ENCODE measurements at places on chromosomes 1 and 21. TPM values are rescaled to one million over a fixed set of nuclear protein-coding genes. Genes with fewer than 3 reads are reported as not detected.

Gene LIX1L
- 52.8 TPM for total RNA-seq

Gene PYHIN1
- not detected for total RNA-seq

DNA sequence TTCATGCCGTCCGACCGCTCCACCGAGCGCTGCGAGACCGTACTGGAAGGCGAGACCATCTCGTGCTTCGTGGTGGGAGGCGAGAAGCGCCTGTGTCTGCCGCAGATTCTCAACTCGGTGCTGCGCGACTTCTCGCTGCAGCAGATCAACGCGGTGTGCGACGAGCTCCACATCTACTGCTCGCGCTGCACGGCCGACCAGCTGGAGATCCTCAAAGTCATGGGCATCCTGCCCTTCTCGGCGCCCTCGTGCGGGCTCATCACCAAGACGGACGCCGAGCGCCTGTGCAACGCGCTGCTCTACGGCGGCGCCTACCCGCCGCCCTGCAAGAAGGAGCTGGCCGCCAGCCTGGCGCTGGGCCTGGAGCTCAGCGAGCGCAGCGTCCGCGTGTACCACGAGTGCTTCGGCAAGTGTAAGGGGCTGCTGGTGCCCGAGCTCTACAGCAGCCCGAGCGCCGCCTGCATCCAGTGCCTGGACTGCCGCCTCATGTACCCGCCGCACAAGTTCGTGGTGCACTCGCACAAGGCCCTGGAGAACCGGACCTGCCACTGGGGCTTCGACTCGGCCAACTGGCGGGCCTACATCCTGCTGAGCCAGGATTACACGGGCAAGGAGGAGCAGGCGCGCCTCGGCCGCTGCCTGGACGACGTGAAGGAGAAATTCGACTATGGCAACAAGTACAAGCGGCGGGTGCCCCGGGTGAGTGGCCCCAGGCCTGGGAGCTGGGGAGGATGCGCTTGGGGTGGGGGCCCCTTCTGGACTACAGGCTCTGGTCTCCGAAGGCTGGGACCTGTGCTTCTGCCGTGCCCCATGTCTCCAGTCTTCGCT is 1.1 kb downstream of the SKI start:
- peak; percentile 49 for DNase-seq
- peaks cover 4% of the 10 kb centered on the region for H3K27me3 ChIP-seq
- peaks cover 39% of the 10 kb centered on the region for H3K4me1 ChIP-seq

DNA sequence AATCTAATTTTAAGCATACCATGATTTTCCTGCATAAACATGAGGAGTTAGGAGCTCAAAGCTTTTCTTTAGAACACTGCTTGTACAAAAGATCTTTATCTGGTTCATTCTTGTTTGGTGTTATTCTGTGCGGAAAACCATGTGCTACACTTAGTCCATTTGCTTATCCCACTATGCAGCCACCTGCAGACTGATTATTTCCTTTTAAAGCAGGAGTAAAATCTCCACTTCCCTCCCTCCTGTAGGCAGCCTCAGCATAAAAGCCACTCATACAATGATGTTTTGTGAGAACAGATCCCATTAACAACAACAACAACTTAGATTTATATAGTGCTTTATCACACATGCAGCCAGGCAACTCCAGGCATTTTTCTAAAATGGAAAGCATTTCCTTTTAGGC is 355.3 kb upstream of the NEGR1 start:
- H3K4me3 ChIP-seq: no peak overlapping the region
- peaks cover 5% of the 10 kb centered on the region for H3K27me3 ChIP-seq
- H3K27ac ChIP-seq: no peak overlapping the region
- H3K36me3 ChIP-seq: no peaks in the 10 kb centered on the region

- DNase-seq: no peak
- H3K36me3 ChIP-seq: no peaks in the 10 kb centered on the region
- peaks cover 17% of the 10 kb centered on the region for H3K4me1 ChIP-seq
- no peak overlapping the region for H3K27ac ChIP-seq
- no peak overlapping the region for H3K4me3 ChIP-seq
- peaks cover 5% of the 10 kb centered on the region for H3K27me3 ChIP-seq
Measured at GRCh38 chr1:231485029-231485784, 43.3 kb upstream of the TSNAX start.

GRCh38 chr21:29133241-29133640 is 2.8 kb downstream of the MAP3K7CL start:
- no peak for DNase-seq
- no peak overlapping the region for H3K4me3 ChIP-seq
- peaks cover 41% of the 10 kb centered on the region for H3K4me1 ChIP-seq

GRCh38 chr1:205832326-205832751 is 17.6 kb downstream of the PM20D1 start:
- no peaks in the 10 kb centered on the region for H3K36me3 ChIP-seq
- DNase-seq: no peak
- H3K4me1 ChIP-seq: peaks cover 1% of the 10 kb centered on the region
- no peak overlapping the region for H3K27ac ChIP-seq
- no peak overlapping the region for H3K4me3 ChIP-seq
- H3K27me3 ChIP-seq: peaks cover 27% of the 10 kb centered on the region

DNA sequence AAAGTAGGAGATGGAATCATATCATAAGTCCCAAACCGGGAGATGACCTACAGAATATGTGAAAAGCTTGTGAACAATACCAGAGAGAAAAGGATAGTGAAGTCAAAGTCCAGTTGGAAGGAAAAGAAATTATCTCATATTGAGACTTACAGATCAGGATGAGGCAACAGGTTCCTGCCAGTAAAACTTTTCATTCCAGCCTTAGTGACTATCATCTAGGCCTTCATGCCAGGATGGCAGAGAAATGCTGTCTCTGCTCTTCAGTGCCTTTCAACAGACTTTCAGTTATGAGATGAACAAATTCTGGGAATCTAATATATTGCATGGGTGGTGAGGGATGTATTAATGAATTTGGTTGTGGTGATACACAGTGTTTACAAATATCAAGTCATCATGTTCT is 52.3 kb downstream of the NTMT2 start:
- peaks cover 12% of the 10 kb centered on the region for H3K4me1 ChIP-seq
- H3K4me3 ChIP-seq: no peak overlapping the region
- no peaks in the 10 kb centered on the region for H3K27me3 ChIP-seq
- no peaks in the 10 kb centered on the region for H3K36me3 ChIP-seq
- no peak for DNase-seq

- H3K27me3 ChIP-seq: peaks cover 3% of the 10 kb centered on the region
- H3K4me1 ChIP-seq: peaks cover 14% of the 10 kb centered on the region
- 0 out of 2 replicates have a peak, but pooled peaks cover 7% of the 10 kb centered on the region for H3K36me3 ChIP-seq
- DNase-seq: no peak
- H3K27ac ChIP-seq: no peak overlapping the region
Measured at GRCh38 chr1:43551396-43551888, 20.8 kb downstream of the PTPRF start.

DNA sequence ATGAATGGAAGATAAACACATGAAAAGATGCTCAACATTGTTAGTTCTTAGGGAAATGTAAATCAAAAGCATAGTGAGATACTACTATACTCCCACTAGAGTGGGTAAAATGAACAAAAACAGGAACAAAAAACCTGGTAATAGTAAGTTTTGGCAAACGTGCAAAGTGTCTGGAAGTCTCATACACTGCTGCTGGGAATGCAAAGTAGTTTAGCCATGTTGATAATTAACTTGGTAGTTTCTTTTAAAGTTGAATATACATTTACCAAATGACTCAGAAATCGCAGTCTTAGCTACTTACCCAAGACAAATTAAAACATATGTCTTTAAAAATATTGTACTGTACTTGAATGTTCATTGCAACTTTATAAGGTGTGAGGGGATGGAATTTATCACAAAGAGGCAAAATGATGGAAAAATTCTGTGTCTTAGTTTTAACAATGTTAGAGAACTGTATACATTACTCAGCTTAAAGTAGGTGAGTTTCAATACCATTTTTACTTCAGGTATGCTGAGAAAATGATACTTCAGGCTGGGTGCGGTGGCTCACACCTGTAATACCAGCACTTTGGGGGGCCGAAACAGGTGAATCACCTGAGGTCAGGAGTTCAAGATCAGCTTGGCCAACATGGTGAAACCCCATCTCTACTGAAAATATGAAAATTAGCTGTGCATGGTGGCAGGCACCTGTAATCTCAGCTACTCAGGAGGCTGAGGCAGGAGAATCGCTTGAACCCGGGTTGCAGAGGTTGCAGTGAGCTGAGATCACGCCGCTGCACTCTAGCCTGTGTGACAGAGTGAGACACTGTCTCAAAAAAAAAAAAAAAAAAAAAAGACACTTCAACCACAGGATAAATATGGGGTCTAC is 102.3 kb downstream of the PDE4B start:
- H3K27ac ChIP-seq: no peak overlapping the region
- no peak for DNase-seq
- H3K27me3 ChIP-seq: no peaks in the 10 kb centered on the region
- peaks cover 4% of the 10 kb centered on the region for H3K36me3 ChIP-seq
- no peak overlapping the region for H3K4me3 ChIP-seq

- H3K4me1 ChIP-seq: peaks cover 7% of the 10 kb centered on the region
- H3K4me3 ChIP-seq: no peak overlapping the region
- H3K36me3 ChIP-seq: no peaks in the 10 kb centered on the region
- DNase-seq: no peak
- H3K27ac ChIP-seq: no peak overlapping the region
- H3K27me3 ChIP-seq: no peaks in the 10 kb centered on the region
Measured at GRCh38 chr1:66711420-66711819, 40.8 kb upstream of the DYNLT5 start.

Data from HFFc6 (cell line).